PC-3 (cell line): ENCODE measurements at places on chromosomes 2 and 18.

- no peak for DNase-seq
Measured at GRCh38 chr2:178273787-178274360, 79.6 kb downstream of the OSBPL6 start.

GRCh38 chr2:118750959-118751565, 96.4 kb downstream of the EN1 start:
- peak; percentile 87 for DNase-seq

- no peak for DNase-seq
Measured at GRCh38 chr2:24618144-24618543, 127.1 kb downstream of the NCOA1 start.

DNA sequence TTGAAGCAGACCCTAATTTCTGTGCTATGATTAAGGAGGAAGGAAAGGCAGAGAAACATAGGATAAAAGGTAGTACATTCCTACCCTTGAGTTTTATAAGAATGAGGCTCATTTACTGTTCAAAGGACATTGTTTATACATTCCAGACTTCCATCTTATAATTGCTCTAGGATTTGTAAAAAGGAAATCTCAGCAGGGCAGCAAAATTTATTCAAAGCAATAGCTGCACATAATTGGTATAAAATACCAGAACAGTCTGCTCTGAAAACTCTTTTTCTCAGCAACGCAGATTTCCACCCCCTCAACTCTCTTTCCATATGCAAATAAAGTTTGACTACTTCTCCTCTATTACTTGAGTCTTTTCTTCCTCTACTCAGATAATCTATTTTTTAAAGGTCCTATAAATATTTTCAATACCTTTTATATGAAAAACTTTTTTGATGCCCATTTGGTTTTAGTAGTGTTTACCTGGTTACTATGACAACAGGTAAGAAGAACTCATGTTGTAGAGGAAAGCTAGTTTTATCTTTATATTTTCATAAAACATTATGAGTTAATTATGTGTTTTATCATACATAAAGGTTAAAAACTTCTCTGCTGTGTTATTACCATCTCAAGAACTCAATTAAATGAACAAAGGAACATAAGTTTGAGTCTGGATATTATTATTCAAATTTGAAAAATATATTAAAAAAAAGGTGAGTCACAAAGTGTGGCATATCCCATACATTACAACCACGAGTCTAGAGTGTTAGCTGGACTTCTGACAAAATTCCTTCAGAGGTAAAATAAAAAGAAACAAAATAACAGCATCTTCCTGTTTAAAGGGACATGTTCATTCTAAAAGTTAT, 19.9 kb downstream of the RBMS1 start:
- DNase-seq: no peak

DNA sequence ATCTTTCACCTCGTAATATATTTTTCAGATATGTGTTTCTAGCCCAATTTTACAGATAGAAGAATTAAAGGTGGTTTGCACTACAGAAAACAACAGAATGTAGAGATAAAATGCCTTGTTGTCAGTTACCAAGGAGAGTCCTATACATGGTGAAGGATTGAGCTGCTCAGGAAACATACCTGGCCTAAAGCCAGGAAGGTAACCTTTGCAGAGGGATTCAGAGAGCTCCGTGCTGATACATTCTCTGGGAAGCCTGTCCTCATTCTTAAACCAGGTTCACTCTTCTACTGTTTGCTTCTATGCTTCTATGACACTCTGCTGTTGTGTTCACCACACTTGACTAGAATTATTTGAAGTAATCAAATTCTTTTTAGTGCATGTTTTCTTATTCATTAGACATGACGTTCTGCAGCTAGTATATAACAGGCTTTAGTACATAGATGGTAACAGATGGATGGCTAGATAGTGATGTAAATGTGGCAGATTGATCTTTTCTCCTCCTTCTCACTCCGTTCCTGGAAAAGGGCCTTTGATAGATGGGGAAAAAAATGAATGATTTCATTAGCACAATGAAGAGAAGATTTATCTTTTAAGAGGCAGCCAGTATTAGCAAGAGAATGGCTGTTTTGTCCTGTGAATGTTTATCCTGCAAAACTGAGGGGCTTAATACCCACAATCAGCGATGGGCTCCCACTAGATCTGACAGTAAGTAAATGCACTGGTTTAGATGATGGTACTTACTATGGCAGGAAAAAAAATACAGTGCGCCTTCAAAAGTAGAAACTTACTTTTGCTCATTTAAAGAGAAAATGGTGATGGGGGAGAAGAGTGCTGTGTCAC, 589.6 kb upstream of the FAM98A start:
- no peak for DNase-seq

- no peak for DNase-seq
Measured at GRCh38 chr2:47799031-47799609, 16.2 kb downstream of the MSH6 start.

- DNase-seq: no peak
Measured at GRCh38 chr2:181723731-181724130, 43.4 kb upstream of the NEUROD1 start.

GRCh38 chr2:203400805-203401585, 72.8 kb downstream of the ABI2 start:
- DNase-seq: peak; percentile 70

DNA sequence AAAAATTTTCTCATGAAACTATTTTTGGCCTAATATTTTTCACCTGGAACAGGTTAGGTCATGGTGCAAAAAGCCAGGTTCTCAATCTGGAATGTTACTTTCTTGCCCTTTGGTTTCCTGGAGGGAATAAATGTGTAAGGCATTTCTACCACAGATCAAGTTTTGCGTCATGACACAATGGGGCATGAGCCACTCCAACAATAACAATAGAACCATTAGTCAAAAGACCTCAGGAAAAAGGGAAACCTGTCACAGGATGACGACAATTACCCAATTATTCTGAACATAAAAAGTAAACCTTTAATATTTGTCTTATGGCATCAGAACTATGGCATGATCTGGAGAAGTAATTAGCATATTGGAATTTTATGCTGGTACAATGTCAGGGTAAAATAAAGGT, 88.2 kb upstream of the HNRNPA3 start:
- no peak for DNase-seq

DNA sequence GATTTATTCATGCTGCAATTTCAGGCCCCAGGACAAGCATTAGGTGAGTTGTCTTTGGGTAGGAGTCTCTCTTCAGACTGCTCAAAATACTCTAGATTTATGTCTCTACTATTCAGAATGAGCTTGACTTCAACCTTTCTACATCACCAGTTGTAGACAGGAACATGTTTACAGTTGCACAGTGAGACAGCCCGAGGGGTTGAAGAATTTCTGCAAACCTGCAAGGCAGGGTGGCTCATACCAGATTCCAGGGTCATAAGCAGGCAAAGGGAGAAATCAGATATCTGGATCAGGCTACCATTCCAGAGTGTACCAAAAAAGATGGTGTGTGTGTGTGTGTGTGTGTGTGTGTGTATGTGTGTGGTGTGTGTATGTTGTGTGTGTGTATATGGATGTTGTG, 112.4 kb downstream of the SPP2 start:
- DNase-seq: peak; percentile 25

DNA sequence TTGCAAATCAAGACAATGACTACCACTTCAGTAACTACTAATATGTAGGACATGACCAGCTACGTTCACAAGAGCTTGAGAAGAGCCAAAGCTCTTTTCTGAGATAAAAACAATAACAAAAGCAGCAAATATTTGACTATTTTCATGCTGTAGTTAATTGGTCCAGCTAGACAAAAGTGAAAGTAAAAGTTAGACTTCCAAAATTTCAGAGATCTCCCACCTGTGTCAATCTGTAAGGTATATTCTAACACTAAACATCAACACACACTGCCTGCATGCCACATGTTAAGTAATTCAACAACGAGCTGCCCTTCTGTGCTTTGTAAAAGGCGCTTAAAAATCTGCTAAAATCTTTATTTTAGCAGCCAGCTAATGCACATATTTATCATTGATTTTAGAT, 185.9 kb downstream of the SLC39A10 start:
- no peak for DNase-seq

GRCh38 chr2:60530660-60531281, 22.7 kb downstream of the BCL11A start:
- peak; percentile 34 for DNase-seq

- no peak for DNase-seq
Measured at GRCh38 chr2:45046786-45047185, 37.5 kb upstream of the SIX2 start.

DNA sequence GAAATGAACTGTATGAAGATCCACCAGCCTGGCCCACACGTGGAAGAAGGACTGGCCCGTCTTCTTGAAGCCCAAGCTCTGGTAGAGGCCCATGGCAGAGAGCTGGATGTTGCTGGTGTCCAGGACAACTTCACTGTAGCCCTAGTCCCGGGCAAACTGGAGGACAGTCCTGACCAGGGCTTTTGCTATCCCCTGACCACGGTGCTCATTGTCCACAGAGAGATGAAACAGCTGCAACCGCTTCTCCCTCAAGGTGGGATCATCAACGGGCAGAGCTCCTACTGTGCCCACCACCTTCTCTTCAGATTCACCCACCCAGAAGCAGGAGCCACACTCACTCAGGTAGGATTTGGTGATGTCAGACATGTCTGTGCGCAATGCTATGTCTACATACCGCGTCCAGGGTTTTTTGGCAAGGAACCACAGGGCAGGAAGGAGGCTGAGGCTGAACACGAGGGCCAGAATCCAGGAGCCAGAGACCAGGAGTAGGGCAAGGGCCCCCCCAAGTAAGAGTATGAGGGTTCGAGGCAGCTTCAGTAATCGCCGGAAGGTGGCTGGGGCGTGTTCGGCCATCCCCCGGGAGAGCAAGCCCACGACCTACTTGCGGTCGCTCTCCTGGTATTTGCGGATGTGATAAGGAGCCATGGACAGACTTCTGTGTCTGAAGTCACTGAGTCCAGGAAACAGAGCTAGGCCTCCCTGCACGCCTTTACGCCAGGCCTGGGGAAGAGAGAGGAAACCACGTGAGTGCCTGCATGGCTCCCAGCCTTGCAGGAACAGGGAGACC, 36.3 kb downstream of the TPRKB start:
- no peak for DNase-seq
